ENCODE measurements at places on chromosomes 16 and 17. TPM values are rescaled to one million over a fixed set of nuclear protein-coding genes. Genes with fewer than 3 reads are reported as not detected.

Gene ENGASE
- 24.7 TPM for total RNA-seq

Gene HLF
- total RNA-seq: 10.3 TPM

Gene GUCY2D
- total RNA-seq: 0.39 TPM

Gene DPEP1
- 2.4 TPM for total RNA-seq

Gene LRRC46
- total RNA-seq: 0.10 TPM

Measured in skin of body (tissue), 3 donors.